Stimulated activated naive B cell treated with anti-CD40 and anti-IgM and Interleukin-4, amounts not matched to agents 10 μg/mL and 1 μg/mL and 100 μg/mL, for 72 hours (primary cell): ENCODE measurements at places on chromosomes 5 and 9.

DNA sequence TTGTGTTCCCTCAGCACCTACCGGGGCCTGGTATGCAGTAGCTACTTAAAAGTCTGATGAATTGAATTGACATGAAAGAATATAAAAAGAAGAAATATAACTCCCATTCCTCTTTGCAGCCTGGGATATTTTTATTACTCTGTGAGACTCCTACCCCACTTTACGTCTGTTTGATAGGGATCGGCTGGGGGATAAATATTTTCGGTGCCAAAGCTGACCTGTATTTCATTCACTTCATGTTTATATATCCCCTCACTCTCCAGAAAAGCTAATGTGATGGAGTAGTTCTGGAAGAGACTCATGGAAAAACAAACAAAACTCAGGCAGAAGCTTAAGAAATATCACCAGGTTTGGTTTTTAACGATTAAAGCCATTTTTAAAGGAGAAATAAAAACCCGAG is 108.2 kb upstream of the TBC1D2 start:
- DNase-seq: no peak

DNA sequence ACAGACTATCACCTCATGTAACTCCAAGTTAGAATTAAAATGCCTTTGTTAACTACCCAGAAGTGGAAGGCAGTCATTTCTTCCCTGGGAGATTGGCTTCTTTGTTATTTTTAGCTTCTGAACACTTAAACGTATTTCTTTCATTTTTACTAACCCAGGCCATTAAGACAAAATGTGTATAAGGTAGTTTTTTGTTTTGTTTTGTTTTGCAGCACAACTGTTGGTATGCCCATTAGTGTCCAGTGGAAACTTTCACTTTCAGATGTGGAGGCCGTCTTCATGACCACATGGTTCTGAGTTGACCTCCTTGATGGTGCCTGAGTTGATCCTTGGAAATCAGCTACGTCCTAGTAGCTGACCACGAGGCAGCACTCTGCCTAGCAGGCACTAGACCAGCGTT is 264.6 kb upstream of the ZNF608 start:
- no peak for DNase-seq

DNA sequence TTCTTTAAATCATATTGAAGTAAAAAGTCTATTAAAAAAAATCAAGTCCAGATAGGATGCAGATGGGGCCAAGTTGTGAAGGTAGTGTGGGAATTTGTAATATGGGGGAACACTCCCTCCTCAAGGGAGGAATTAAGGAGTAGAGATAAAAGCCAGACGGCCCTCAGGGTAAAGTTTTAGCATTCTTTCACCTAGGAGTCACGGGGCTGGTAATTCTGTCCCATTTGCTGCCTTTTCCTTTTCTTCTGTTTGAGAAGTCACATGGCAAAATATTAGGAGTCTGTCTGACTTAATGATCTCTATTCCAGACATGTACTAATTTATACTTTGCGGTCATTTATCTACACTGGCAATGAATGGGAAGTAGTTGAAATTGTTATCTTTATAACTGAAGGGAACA is 61.9 kb downstream of the SNX24 start:
- no peak for DNase-seq

DNA sequence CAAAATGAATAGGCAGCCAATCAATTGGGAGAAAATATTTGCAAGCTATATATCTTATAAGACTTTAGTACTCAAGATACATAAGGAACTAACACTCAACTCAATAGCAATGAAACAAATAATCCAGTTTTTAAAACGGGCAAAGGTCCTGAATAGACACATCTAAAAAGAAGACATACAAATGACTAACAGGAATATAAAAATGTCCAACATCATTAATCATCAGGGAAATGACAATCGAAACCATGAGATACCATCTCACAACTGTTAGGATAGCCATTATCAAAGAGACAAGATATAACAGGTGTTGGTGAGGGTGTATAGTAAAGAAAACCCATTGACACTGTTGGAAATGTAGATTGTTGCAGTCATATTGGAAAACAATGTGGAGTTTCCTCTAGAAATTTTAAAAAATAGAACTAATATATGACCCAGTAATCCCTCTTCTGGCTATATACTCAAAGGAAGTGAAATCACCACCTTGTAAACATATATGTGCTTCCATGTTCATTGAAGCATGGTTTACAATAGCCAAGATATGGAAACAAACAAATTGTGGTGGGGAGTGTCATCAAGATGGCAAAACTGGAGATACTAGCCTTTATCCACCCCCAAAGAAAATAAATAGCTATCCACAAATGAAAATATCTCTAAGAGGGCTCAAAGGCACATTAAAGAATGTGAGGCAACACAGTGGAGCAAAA is 13.9 kb upstream of the BTNL3 start:
- DNase-seq: no peak
